Colonic mucosa (tissue), 4 donors: ENCODE measurements at places on chromosomes 4 and X. TPM values are rescaled to one million over a fixed set of nuclear protein-coding genes. Genes with fewer than 3 reads are reported as not detected.

GRCh38 chr4:61521451-61521850 is 321.3 kb downstream of the ADGRL3 start:
- no peak for DNase-seq
- H3K4me1 ChIP-seq: no peaks in the 10 kb centered on the region
- H3K27me3 ChIP-seq: no peaks in the 10 kb centered on the region
- H3K36me3 ChIP-seq: no peaks in the 10 kb centered on the region

DNA sequence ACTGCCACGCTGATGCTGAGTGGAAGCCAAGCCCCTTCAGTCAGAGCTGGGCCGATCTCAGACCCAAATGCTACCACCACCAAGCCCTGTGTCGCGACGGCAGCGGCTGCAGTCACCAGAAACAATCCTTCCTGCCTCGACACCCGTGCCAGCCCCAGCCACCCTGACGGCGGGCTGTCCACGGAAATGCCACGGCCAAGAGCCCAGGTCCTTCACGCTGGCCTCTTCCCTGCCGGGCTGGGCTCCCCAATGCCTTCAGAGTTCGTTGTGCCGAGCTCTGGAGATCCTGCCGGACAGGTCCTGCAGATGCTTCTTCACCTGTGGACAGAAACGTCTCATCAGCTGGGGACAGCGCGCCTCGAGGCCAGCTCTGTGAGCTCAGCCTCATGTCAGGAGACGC is 19.5 kb downstream of the LRPAP1 start:
- peaks cover 26% of the 10 kb centered on the region for H3K36me3 ChIP-seq
- H3K4me3 ChIP-seq: no peak overlapping the region
- no peaks in the 10 kb centered on the region for H3K27me3 ChIP-seq

- no peaks in the 10 kb centered on the region for H3K36me3 ChIP-seq
- no peaks in the 10 kb centered on the region for H3K4me1 ChIP-seq
- H3K27me3 ChIP-seq: no peaks in the 10 kb centered on the region
- no peak overlapping the region for H3K27ac ChIP-seq
- H3K4me3 ChIP-seq: no peak overlapping the region
- peak; percentile 51 for DNase-seq
These were observed 19.4 kb downstream of the MTM1 start for GRCh38 chrX:150587585-150588503.

The CLDN2 gene
- total RNA-seq: 1.9 TPM

DNA sequence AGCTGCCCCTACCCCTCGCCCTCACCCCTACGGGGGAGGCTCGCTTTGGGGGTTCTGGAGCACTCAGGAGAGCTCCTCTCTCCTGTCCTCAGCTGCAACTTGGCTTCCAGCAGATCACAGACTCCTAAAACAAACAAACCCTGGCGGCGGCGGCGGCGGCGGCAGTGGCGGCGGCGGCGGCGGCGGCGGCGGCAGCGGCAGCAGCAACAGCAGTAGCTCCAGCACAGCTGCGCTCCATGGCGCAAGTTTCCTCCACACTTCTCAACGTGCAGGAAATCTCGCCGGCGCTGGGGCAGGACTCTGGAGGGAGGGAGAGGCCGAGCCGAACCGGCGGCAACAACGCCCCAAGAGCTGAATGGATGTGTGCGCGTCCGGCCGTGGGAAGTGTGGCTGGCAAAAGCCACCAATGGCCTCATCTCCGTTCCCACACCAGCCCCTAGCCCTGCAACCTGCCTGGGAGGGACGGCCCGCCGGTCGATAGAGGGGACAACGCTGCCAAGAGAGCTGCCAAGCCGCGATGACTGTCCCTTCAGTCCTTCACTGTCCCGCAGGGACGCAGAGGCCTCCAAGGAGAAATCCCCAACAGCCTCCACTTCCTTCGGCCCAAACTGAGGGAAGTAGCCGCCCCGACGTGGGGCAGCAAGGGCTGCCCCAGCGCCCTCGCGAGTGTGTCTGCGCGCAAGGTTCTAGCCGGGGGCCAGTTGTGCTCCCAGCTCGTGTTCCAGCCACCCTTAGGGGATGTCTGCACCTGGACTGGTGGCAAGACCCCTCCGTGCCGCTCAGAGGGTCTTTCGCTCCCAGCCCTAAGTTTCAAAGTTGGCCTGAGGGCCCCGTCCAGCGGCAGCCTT is 775 bp downstream of the SHROOM4 start:
- H3K4me1 ChIP-seq: no peaks in the 10 kb centered on the region
- H3K27me3 ChIP-seq: no peaks in the 10 kb centered on the region
- H3K36me3 ChIP-seq: no peaks in the 10 kb centered on the region
- peak overlapping the region; percentile 50 for H3K27ac ChIP-seq
- peak; percentile 27 for DNase-seq

DNA sequence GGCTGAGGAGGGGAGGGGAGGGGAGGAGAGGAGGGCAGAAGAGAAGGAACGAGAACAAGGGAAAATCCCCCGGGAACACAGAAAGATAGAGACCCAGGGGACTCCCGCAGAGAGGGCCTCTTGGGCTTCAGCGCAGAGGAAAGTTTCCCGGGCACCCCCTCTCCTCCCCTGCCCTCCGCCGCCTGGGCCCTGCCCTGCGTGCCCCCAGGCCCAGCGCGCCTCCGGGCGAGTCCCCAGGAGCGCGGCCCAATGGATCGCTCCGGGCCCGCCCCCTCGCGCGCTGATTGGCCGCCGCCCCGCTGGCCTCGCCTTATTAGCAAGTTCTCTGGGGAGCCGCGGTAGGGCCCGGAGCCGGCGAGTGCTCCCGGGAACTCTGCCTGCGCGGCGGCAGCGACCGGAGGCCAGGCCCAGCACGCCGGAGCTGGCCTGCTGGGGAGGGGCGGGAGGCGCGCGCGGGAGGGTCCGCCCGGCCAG is at the start of gene MSX1:
MSX1 (plus strand) TSS at position 341 of the 474 bp plus-strand sequence. CDS start 235 bp downstream, outside the sequence.
- H3K4me3 ChIP-seq: peak within 1 kb of the TSS; percentile 47
- H3K27me3 ChIP-seq: peaks cover 94% of the 10 kb centered on the region
- H3K4me1 ChIP-seq: peaks cover 7% of the 10 kb centered on the region
- peak; percentile 85 for DNase-seq

DNA sequence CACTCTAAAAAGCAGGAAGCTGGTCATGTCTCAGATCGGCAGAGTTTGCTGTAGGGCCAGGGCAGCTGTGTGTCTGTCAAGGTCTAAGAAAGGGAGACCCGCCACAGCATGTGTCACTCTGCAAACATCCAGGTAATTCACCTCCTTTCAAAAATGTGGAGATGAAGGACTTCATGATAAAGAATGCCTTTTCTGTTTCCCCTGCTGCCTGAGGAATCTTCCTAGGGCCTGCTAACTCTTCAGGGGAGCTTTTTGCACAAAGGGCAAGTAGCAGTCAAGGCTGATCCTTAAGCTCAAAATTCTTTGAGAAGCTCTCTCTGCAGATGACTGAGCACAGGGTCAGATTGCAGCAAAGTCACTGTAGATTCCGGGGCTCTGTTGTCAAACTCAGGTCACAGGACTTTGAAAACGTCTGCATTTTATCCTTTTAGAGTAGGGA is 21.1 kb downstream of the RASL11B start:
- no peak overlapping the region for H3K27ac ChIP-seq
- no peak overlapping the region for H3K4me3 ChIP-seq
- no peaks in the 10 kb centered on the region for H3K4me1 ChIP-seq
- no peak for DNase-seq

GRCh38 chrX:131802836-131803626 is 220.1 kb upstream of the STK26 start:
- H3K4me3 ChIP-seq: peak overlapping the region; percentile 25
- no peaks in the 10 kb centered on the region for H3K4me1 ChIP-seq
- no peaks in the 10 kb centered on the region for H3K36me3 ChIP-seq
- DNase-seq: peak; percentile 73
- H3K27me3 ChIP-seq: no peaks in the 10 kb centered on the region

- DNase-seq: no peak
- no peaks in the 10 kb centered on the region for H3K27me3 ChIP-seq
- H3K27ac ChIP-seq: no peak overlapping the region
These were observed 189.3 kb downstream of the PTTG2 start for GRCh38 chr4:38149472-38149996.
